Fibroblast of skin of back (primary cell): ENCODE measurements at places on chromosomes 3 and 15.

GRCh38 chr15:73324496-73325170, 44.1 kb downstream of the HCN4 start:
- DNase-seq = no peak

GRCh38 chr3:98612587-98612986, 19.2 kb upstream of the CPOX start:
- DNase-seq = no peak

GRCh38 chr15:63514531-63514943, 10.1 kb downstream of the USP3 start:
- DNase-seq = peak; percentile 44

GRCh38 chr3:187741403-187742350, 3.6 kb downstream of the BCL6 start:
- peak; percentile 80 for DNase-seq

- DNase-seq = no peak
Measured at GRCh38 chr15:61075741-61076140, 153.4 kb downstream of the RORA start.

- no peak for DNase-seq
Measured at GRCh38 chr3:186843039-186843432, 526 bp downstream of the ADIPOQ start.

DNA sequence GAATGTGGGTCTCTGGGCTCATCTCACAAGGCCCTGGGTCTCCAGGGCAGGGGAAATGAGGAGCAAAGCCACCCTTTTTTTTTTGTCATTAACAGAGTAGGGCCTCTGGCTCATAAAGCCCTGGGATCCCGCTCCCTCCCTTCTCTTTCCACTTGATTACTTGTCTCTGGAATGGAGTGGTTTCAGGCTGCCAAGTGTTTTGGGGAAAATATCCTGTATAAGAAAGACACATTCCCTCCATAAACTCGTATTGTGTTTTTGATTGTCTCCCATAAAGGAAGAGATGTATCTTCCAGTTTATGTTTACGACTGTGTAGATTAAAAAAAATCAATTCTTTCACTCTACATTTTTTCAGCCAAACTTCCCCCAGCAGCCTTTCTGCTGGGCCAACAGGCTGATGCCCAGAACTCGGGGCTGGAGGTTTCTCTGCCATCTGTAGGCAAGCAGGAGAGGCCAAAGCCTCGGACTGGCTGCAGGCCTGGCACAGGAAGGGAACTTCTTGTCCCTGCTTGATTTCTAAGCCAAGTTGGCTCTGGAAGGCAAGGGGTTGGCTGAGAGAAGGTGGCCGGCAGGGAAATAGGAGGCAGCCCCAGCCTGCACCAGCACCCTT, 49.4 kb upstream of the INSYN1 start:
- no peak for DNase-seq

DNA sequence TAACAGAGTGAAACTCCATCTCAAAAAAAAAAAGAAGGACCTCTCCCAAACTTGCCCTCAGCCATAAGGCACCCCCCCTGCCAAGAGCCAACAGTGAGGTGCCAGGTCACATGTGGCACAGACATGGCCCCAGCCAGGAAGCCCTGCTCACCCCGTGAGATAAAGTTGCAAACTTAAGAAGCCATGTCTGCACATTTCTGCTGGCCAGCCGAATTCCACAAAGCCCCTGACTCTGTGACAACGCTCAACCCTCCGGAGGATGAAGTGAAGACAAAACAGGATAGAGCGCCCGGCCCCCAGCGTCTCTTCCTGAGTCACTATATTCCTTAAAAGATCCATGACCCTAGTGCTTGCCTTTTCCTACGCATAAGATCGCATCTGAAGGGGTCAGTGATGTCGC, 188.1 kb downstream of the XXYLT1 start:
- no peak for DNase-seq

DNA sequence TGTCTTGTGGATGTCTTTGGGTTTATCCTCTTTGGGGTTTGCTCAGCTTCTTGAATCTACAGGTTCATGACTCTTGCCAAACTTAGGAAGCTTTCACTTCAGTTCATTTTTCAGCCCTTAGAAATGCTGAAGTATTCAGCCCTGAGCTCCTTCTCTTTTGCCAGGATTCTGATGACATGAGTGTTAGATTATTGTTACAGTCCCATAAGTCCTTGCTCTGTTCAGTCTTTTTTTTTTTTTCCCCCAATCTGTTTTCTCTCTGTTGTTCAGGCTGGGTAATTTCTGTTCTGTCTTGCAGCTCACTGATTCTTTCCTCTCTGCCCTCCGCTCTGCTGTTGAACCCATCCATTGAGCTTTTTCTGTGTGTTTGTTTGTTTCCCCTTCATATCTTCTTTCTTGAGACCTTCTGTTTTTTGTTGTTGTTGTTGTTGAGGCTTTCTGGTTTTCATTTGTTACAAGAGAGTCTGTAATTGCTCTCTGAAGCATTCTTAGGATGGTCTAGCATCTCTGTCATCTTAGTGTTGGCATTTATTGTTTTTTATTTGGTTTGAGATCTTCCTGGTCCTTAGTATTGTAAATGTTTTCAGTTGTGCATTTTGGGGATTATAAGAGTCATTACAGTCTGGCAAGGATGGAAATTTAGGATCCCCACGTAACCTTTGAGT, 18.4 kb downstream of the LRCH3 start:
- DNase-seq = peak; percentile 86

DNA sequence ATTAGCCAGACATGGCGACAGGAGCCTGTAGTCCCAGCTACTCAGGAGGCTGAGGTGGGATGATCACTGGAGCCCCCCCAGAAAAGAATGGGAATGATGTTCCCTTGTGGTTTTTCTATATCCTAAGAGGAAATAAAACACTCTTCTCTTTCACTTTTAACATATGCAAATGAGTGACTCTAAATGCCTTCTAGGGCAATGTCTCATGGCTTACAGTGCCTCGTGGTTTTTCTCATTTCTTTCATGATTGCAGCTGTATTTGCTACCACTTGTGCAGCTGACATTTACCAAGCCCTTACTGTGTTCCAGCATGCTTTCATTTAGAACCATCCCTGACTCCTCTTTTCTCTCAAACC, 26.4 kb downstream of the STOML1 start:
- peak; percentile 53 for DNase-seq
